Fibroblast of villous mesenchyme (primary cell): ENCODE measurements at places on chromosomes 7 and 10. TPM values are rescaled to one million over a fixed set of nuclear protein-coding genes. Genes with fewer than 3 reads are reported as not detected.

ZNF239 gene
- total RNA-seq, result 4.2 and 6.5 TPM in 2 replicates

CALHM1 gene
- not detected in 2 replicates for total RNA-seq

- no peak for DNase-seq
Observed at GRCh38 chr7:47479821-47480575, 101.9 kb downstream of the TNS3 start.

TEX36 gene
- total RNA-seq, result not detected in 2 replicates

DNA sequence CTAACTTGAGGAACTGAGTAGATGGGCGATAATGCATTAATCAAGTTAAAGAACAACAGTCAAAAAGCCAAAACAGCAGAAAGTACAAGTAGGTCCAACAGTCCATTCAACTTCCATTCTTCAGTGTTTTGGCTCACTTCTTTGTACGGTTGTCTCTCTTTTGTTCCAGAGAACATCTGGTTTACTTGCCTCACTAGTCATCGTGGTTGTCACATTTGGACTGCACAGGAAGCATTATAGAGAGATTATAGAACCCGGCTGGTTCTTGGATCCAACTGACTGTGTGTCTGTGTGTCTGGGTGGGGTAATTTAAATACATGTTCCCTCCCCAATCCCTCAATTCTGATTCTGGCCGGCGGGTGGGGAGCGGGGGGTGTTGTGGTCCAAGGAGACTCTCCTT lies 1.8 kb upstream of the CEP41 start:
- no peak for DNase-seq

DNA sequence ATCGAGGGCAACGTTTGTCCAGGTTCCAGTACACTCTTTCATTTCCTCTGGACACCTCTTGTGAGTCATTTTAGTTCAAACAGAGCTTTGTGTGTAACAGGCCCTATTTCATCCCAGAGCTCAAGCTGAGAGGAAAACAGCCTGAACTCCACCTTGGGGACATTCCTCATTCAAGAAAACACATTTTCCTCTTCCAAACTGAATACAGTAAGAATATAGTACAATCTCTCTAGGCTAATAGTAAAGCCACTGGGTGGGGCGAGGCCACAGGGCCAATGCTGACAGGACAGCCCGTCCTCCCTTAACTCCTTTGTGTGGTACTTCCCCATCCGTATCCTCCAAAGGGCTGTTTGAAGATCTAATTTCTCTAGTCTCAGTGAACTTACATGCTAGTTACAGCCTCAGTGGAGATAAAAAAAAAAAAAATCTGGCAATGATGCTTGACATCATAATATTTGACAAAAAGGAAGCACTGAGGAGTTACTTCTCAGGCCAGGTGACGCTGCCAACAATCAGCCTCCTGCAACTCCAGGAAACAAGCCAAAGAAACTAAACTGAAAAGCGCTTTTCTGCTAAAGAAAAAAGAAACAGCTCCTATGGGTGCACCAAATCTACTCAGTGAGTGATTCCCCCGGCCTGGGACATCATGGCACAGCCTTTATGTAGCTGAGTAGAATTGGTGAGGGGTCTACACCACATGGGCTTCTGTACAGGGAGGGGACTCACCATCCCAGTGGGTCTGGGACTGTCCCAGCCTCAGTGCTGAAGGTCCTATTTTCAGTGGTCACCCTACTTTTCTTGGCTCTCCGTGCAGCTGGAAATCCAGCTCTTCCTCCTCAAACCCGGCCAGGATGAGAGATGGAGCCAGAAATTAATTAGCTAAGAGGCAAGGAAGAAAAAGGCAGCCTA lies 238.2 kb upstream of the NEBL start:
- DNase-seq, result no peak

DNA sequence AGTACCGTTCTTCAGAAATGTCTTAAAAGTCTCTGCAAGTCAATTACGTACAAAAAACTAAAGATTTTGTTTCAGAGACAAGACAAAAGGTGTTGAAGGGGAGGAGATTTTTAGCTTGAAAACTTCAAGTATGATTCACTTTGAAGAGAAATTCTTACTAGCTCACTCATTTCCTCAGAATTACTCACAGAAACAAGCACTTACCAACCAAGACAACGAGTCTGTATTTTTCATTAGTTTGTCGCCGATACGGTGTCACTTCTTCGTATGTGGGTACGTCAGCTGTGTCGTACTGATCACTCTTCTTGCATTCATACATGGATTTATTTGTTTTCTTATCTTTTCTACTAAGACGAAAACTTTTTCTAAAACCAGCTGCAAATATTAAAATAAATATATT lies 90.6 kb upstream of the ODAD2 start:
- DNase-seq, result peak; percentile 43

RARRES2 gene
- 139 and 185 TPM in 2 replicates for total RNA-seq

- DNase-seq, result peak; percentile 83
Observed at GRCh38 chr10:75662715-75663114, 231.3 kb downstream of the LRMDA start.

DNA sequence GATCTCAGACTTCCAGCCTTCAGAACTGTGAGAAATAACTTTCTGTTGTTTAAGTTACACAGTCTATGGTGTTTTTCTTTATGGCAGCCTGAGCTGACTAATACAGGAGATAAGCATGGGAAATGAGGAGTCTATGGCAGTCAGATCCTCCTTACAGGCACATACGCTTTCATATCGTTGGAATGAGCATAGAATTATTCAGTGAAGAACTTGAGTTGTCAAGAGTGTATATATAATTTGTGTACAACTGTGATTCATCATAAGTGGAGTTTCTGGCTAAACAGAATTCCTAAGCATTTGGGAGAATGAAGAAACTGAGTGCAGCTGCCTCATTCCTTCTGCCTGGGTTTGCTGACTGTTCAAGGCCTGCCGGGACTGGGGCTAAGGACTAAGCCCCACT lies 516.7 kb downstream of the ADRA2A start:
- no peak for DNase-seq

OR2A5 gene
- not detected in 2 replicates for total RNA-seq

DNA sequence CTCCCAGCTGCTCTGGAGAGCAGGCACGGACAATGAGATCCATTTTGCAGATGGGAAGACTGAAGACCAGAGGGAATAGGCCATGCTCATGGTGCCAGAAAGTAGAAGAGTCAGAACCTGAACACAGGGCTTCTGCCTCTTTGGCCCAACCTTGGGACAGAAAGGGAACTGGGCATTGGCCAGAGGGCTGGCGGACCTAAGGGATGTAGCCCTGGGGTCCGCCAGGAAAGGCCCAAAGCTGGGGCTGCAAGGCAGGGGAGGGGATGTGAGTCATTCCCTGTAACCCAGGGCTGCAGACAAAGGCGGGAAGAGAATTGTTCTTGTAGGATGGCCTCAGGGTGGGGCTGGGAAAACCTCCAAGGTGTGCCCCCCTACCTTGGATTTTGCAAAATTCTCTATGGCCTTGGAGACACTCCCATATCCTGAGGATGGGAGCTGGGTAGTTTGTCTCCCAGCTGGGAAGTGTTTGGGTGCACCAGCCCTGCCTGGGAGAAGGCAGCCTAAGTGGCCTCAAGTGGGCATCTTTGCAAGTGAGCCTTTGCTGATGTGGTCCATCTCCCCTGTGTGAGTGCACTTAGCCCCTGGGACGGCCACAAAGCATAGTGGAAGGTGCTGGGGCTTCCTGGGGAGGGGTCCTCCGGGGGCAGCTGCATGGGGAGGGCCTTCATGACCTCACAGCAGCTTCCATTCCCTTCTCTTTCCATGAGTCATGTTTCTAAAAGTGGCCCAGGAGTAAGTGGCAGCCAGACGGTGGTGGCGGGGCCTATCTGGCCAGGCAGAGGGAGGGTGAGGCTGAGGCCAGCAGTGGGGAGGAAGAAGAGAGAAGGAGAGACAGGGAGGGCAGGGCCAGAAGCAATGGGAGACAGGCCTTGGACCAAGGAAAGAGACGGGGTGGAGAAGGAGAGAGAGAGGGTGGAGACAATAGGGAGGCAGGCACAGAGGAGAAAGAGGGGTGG lies 9.2 kb downstream of the AQP1 start:
- DNase-seq, result peak; percentile 33

DNA sequence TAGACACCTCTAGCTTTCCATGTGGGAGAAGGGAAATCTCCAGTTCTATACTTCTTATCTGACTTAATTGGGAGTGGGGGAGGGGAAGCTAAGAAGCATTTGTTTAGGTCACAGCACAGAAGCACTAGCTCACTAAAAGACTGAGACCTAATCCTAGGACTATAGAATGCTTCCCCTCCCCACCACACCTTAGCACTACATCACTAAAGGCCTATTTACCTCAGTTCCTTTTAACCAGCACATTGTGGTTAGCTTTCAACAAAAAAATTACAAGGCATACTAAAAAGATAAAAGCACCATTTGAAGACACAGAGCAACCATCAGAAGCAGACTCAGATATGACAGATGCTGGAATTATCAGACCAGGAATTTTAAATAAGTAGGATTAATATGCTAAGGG lies 53.8 kb upstream of the ADRA2A start:
- no peak for DNase-seq

DNA sequence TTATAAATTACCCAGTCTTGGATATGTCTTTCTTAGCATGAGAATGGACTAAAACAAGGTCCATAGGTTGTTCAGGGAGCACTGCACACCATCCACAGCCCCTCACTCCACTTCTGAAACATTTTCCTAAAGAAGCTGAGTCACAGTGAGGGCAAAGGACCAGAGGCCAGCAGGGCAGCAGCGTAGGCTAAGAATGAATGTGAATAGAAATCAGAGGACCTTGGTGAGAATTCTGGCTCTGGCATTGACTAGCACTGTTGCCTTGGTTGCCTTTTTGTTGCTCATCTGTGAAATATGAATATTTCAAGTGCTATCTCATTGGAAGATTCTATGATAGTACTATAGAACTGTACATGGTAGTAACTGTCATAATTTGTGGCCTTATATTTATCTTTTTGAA lies 41.7 kb upstream of the TOMM7 start:
- no peak for DNase-seq

- peak; percentile 53 for DNase-seq
Observed at GRCh38 chr10:127907411-127908105, 655 bp downstream of the PTPRE start.

OPN4 gene
- not detected in 2 replicates for total RNA-seq
